ENCODE measurements at places on chromosomes 12 and 14.

- no peak for DNase-seq
Observed at GRCh38 chr14:98243332-98243731, 1028.7 kb downstream of the BCL11B start.

GRCh38 chr14:55589171-55589570 lies 9.2 kb downstream of the KTN1 start:
- DNase-seq = no peak

DNA sequence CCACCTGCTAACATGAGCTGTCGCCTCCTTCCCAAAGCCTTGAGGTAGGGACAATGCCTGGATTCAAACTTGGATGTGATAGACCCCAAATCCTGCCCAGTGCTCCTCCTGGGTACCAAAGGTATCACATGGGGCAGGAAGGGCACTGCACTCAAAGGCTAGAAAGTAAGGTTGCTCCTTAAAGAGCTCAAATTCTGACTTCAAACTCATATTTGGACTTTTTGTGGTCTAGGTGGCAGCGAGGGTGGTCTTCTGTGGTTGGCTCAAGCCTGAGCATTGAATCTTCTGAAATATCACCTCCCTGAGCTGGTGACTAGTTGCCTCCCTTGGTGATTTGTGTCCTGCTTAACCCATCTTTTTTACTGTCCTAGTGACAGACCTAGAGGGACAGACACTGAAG lies 8.3 kb upstream of the RNASE4 start:
- DNase-seq = no peak

DNA sequence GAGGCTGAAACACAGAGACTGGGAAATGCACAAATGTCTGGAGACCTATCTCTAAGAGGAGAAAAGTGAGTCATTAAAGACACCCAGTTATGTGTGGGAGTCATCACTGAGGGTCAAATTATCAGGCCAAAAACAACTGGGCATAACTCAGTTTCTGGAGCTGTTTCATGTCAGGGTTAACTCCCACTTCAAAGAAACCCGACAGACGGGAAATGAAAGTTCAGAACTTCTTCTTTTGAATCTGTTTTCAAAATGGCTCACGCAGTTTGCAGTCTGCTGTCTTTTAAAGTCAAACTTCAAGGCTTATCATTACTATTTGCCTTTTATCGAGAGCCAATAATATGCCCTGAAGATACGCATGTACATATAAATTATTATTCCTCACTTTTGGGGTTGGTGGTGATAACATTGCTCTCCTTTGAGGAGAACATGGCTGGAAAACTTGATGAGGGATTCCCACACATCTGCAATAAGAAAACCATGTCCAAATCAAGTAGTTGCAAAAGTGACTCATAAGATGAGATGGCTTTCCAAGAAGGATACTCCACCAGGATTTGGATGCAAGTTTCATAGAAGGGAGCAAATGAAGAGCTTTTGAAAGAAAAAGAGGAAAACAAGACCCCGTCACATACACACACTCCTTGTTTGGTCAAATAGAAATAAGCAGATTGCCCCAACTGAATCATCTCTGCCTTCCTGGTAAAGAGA lies 341.4 kb downstream of the ADAMTS20 start:
- DNase-seq = no peak

- DNase-seq = no peak
Observed at GRCh38 chr14:31340297-31341063, 79.9 kb downstream of the HEATR5A start.

GRCh38 chr12:26298785-26299621 lies 103.6 kb downstream of the SSPN start:
- DNase-seq = no peak

DNA sequence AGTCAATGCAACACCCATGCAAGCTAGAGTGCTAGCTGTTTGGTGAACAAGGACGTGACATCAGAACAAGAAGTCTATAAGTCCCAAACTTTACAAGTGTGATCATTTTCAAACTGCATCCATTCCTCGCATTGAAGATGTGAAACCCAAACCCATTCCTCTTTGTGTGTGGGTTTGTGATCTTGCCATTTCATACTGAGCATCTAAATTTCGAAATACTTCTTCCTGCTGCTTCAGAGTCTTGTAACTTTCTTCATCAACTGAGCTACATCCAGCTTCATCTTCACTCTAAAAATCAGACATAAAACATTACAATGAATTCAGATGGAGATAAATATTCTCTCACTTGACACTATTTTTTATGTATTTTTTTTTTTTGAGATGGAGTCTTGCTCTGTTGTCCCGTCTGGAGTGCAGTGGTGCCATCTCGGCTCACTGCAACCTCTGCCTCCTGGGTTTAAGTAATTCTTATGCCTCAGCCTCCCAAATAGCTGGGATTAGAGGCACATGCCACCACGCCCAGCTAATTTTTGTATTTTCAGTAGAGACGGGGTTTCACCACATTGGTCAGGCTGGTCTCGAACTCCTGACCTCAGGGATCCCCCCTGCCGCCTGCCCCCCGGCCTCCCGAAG lies 4.8 kb upstream of the ZCCHC8 start:
- no peak for DNase-seq

DNA sequence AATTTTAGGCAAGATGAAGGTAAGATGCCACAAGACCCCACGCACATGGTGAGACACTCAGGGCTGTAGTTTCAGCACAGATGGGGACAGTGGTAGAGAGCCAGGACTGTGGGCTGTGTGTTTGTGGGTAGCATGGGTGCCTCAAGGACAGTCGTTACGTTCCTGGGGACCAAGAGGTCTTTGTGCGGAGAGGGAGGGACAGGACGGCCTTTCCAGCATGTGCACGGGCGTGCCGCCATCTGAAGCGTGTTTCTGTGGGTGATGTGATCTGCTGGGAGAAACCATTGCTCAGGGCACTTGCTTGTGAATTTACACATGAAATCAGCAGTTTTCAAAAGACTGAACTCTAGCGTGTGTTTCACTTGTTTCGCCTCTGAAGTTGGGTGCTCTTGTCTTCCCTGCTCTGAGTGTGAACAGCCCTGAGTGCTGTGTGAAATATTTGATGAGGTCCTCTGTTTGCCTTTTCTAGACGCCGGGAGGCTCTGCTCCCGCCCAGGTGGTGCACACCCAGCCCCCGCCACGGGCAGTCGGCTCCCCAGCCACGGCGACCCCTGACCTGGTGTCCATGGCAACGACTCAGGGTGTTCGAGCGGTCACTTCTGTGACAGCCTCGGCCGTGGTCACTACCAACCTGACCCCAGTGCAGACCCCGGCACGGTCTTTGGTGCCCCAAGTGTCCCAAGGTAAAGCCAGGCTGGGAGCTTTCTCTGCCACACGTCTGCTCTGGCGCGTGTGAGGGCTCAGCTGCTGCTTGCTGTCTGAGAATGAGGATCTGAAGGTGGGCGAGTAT lies 82.3 kb downstream of the DDX51 start:
- DNase-seq = no peak

GRCh38 chr14:99549684-99550083 lies 54.3 kb downstream of the CCDC85C start:
- no peak for DNase-seq

DNA sequence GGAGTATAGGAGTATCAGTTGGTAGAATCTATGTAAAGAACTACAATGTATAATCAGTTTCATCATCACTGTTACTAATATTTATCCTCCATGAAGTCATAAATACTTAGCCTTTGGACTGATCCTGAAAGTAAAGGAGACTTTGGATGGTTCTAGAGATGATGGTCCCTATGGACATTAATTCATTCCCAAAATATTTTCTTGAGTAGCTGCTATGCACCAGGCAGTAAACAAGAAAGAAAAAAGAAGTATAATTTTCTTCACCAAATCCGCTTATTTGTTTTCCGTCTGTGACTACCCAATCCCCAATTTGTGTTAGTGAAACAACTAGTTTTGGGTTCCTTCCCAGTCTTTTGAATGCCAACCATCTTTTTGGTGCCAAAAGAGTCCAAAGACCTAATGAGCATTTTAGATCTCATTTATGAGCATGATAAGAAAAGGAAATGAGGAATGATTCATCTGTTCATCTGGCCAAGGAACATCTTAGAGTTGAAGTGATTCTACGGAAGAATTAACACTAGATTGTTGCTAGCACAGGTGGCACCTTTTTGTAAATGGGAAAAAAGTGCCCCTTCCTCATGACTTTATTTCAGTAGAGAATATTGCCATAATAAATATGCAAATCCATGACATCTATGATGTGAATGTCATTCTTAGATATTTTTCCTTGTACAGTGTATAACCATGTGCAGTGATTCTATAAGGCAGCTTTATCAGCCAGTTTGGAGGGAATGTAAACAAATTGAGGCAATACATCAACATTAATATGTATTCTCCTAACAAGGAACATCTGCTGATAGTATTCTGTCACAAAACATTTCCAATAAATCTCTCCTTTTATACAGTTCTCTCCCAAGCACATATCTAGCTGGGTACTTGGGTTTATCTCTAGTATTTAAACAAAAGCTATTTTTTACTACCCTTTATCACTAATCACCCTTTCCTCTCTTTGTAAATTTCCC lies 85.1 kb upstream of the CCDC91 start:
- no peak for DNase-seq

- no peak for DNase-seq
Observed at GRCh38 chr14:59275668-59276067, 87.2 kb downstream of the DAAM1 start.

- peak; percentile 76 for DNase-seq
Observed at GRCh38 chr12:123237646-123238329, 4.6 kb downstream of the MTRFR start.

All from activated CD4-positive, alpha-beta T cell treated with anti-CD3 and anti-CD28 coated beads for 4 hours (primary cell).